Bone marrow (tissue), 2 donors: ENCODE measurements at places on chromosomes 16 and 17.
A peak's percentile ranks its signal among the peaks of the same experiment; 100 is the strongest.

GRCh38 chr17:10807704-10808128 is 3.8 kb upstream of the TMEM238L start:
- DNase-seq = no peak

GRCh38 chr16:75503801-75504200 is 8.6 kb upstream of the CHST6 start:
- no peak for DNase-seq

DNA sequence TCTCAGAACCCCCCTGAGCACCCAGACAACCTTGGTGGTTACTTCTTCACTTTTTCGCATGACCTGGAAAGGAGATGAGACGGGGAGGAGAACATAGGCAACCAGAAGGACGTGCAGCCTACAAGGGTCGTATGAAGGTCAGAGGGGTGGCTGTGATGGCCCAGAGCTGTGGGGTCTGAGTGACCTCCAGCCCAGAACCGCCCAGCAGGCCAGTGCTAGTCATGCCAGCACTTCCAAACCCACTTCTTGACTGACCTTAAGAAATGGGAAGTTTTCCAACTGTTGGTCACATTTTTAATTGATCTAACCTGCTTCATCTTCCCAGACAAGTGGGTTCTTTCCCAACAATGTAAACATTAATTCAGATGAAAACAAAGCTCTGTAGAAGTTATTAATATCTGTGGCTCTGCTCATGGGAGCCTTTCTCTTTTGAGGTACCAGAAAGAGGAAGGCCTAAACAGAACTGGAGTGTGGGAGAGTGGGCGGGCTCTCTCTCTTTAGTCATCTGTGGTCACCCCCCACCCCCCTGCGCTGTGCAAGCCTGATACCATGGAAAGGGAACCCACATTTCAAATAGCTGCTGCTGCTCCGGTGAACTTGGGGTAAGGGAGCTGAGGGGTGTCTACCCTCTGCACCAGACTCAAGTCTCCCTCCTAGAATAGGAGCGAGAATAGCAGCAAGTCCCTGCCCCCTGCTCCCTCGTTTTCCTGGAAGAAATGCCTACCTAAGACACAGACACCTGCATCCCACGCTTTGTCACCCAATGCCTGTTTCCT is 101.6 kb downstream of the RAB11FIP4 start:
- peak; percentile 95 for DNase-seq

- DNase-seq = no peak
Measured at GRCh38 chr16:86660623-86661022, 82.3 kb downstream of the FOXL1 start.

DNA sequence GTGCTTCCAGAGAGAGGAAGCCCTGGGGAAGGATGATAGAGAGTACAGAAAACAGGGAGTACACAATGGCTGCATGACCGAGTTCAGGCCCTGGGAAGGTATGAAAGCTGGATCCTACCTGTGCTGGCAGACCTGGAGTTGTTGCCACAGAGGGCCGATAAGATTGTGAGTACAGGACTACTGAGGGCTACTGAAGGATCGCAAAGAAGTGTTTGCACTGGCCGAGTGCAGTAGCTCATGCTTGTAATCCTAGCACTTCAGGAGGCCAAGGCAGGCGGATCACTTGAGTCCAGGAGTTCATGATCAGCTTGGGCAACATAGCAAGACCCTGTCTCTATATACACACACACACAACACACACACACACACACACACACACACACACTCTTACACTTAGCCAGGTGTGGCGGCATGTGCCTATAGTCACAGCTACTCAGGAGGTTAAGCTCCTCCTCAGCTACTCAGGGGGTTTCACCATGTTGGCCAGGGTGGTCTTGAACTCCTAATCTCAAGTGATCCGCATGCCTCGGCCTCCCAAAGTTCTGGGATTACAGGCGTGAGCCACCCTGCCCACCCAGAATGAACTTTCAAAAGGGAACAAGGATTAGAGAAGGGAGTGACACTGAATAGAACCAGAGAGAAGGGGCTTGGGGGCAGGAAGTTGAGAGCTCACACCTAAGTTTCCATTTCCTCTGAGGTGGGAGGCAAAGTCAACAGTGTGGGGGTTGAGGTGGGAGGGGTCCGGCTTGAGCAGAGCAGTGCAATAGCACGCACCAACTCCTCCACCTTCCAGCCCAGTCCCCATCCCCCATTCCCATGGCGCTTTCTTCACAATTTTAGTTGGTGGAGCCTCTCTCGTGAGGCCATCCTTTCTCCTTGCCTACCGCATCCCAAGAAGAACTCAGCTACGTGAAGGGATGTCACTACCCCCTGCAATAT is 7.5 kb downstream of the SCIMP start:
- DNase-seq = no peak
